ENCODE measurements at places on chromosomes 5 and 9. TPM values are rescaled to one million over a fixed set of nuclear protein-coding genes. Genes with fewer than 3 reads are reported as not detected.

DNA sequence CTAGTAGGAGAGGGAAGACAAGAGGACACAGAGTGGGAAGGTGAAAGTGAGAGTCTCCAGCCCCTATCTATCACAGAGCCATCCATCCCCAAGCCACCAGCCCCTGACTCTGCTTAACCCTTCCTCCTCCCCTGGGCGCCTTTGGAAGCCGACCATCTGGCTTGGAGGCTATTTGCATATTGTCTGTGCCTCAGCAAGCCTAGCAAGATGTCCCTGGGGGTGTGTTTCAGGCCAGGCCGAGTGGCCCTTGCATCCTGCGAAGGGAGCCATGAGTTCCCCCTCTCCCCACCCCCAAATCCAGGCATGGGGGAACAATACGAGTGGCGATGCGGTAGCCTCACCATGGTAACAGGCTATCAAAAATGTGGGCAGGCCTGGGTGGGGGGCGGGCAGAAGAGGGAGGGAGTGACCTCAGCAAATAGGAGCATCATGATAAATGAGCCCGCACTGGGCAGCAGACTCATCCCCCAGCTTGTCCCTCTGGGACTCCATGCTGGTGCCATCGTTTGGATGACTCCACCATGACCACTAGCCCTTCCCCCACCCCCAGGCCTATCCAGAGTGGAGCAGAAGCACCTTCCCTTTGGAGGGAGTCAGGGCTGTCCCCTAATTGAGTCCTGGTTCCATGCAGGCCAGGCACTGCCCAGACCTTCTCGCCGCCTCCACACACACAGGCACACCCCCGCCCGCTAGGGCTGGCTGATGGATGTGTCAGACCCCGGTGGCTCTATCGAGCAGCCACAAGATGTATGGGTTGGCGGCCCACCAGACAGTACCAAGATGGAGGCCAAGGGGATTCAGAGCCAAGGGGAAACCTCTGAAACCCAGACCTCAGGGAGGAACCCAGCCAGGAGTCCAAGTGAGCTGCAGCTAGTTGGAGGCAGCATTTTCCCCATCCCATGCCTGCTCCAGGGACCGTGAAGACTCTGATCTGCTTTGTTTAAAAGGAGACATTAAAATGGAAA, 14.6 kb downstream of the URM1 start:
- no peak for DNase-seq

The NEUROG1 gene
- not detected for total RNA-seq

DNA sequence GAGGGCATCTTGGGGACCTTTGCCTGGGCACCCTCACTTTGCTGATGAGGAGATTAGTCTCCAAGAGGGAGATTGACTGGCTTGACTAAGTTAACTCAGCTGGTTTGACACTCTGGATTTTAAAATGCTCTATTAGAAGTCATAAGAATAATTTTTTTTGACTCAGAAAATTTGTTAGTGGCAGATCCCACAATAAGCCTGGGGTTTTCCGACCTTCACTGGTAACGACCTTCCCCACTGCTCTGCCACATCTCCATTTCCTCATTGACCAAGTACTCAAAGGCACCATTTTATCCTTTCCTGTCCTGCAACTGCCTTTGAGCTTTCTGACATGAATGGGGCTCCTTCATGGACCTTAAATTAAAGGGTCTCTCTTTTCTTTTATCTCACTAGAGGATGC, 67.0 kb downstream of the ARHGEF28 start:
- DNase-seq, result no peak

DNA sequence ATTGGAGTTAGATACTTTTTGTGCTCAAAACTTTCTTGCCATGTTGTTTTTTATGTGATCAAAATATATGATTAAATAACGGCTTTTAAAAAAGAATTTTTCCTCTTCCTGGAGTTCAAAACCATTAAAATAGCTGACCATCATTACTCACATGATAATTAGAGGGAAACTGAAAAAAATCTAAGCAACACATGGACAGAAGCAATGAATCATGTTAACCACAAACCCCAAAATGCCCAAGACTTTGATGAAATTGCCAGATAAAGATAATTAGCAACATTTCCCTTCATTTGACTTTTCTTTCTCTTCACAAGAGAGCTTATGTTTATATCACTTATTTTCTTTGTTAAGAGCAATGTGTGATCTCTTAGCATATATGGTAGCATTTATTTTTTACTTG, 1294.2 kb downstream of the EFNA5 start:
- no peak for DNase-seq

- DNase-seq, result no peak
These were observed 928 bp upstream of the PCDHGC4 start for GRCh38 chr5:141483902-141484301.

DNA sequence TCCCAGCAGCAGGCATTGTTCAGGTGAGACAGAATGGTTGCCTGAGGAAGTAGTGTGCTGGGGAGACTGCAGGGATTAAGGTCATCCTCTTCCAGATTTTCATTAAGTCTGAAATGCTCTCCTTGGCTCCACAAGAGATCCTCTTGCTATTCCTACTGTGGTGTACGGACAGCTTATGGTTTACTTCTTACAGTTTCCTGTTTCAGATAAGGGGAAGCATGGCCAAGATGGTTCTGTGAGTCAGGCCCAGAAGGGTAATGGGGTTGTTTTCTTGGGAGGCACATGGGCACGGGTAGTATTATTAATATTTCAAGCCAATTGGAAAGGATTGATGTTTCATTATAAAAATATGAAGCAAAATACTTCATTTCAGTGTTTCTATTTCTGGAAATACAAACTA, 42.9 kb downstream of the GLRX start:
- no peak for DNase-seq

- DNase-seq, result no peak
These were observed 184.7 kb downstream of the HSPA4 start for GRCh38 chr5:133236541-133236951.

DNA sequence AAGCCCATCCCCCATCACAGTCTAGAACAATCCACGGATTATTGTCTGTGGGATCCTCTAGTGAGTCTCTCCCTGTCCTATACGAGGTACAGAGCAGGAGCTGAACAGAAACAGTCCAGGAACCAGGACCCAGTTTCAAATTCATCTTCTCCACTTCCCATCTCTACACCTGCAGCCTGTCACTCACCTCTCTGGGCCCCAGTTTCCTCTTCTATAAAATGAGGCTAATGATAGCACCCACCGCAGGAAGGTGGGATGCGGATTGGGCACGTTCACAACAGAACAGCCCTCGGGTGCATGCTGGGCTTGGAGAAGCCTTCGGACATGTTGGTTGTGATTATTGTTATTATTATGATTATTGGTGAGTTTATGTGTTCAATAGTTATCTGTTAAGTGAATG, 78.5 kb downstream of the ANKRD33B start:
- DNase-seq, result no peak

The TAF11L3 gene
- total RNA-seq, result not detected

- no peak for DNase-seq
These were observed 7.6 kb downstream of the ITK start for GRCh38 chr5:157188270-157188669.

DNA sequence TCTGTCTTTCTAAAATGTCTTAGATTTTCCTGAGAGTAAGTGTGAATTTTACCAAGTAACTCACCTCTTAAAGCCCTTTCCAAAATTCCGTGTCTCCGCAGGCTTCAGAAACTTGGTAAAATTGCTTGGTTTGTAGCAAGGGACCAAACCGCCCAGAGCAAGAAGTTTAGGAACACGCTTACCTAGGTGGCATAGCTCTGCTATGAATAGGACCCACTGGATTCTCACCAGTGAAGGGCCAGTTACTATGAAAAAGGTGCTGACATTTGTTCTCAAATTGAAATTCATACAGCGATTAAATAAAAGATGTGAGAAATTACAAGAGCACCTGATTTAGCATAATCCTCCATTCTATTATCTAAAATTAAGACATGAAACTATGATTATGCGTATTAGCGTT, 6.7 kb downstream of the NME5 start:
- no peak for DNase-seq

GRCh38 chr5:114252226-114252625, 109.6 kb upstream of the KCNN2 start:
- DNase-seq, result no peak

- DNase-seq, result no peak
These were observed 227.0 kb downstream of the DRD1 start for GRCh38 chr5:175216991-175217390.

The MYMK gene
- not detected for total RNA-seq

GRCh38 chr5:54692631-54693030, 175.1 kb downstream of the SNX18 start:
- no peak for DNase-seq

- DNase-seq, result no peak
These were observed 147.4 kb upstream of the LRRTM2 start for GRCh38 chr5:139022528-139022927.

- no peak for DNase-seq
These were observed 124.3 kb downstream of the SUSD1 start for GRCh38 chr9:112050544-112051475.

DNA sequence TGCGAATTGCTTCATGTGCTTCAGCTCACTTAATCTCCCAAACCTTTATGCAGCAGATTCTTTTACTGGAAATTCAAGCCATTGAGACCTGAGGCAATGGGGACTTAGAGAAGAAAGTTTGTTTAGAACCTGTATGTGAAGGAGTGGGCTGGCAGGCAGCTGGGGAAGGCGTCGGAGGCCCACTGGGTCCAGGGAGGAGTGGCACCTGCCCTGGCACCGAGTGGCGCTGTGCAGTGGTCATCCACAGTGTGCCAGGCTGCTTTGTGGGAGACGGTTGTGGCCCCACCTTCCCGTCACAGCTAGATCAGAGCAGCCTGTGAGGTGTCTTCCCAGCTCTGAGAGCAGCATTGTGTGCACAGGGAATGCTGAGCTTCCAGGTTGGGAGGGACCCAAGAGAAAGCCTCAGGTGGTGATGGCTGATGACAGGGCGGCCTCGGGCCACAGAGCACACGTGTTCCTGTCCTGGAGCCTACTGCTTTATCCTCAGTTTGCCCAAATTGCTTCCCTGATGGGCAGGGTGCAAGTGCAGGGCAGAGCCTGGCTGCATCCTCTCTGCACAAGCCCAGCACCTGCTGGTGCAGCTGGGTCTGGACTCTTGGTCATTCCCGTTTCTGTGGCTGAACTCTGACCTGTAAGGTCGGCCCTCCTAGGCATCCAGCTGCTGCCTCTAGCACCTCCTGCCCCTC, 175.2 kb downstream of the CACNA1B start:
- no peak for DNase-seq

DNA sequence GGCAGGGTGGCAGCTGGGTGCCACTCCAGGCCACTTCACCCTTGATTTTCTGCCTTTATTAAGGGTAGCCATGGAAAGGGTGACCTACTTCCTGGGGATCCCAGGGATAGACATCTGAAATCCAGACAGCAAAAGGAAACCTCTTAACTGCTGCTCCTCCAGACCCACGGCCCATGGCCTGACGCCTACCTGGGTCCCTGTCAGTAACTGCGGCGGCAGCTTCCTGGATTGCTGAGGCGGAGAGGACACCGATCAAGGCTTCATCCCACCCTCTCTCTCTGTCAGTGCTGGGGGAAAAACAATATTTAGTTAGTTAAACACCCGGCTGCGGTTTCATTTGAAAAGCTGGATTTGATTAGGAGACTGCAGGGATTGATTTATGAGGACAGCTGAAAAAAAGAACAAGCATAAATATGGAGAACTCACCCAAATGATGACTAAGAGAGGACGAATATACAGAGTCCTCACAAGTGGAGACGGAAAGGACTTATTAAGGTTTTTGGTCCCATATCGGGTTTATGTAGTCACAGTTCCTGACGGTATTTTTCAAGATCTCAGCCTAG, 158.7 kb upstream of the KLF4 start:
- no peak for DNase-seq

GRCh38 chr9:84357275-84357674, 16.7 kb upstream of the SLC28A3 start:
- no peak for DNase-seq

DNA sequence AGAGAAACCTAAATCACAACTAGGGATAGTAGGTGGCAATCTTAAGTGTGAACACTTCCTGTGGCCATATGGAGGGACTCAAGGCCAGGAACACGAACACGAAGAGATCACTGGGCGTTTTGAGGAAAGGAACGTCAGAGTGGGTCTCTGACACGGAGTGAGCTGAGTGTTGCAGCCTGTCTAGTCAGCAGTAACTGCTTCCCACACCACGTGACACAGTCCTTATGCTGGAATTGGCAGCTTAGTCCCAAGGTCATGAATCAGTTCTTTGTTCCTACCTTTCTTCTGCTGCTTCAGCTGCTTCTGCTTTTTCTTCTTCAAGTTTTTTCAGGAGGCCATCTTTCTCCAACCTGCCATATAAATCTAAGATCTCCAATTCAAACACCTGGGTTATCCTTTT, 18.2 kb downstream of the SPACA9 start:
- no peak for DNase-seq

The PKN3 gene
- 6.3 TPM for total RNA-seq

- no peak for DNase-seq
These were observed 6.5 kb downstream of the ADAMTS13 start for GRCh38 chr9:133428617-133429101.

The ANKRD20A1 gene
- 1.5 TPM for total RNA-seq

The WHRN gene
- total RNA-seq, result 0.80 TPM

GRCh38 chr9:91676046-91676445, 252.4 kb upstream of the NFIL3 start:
- no peak for DNase-seq

DNA sequence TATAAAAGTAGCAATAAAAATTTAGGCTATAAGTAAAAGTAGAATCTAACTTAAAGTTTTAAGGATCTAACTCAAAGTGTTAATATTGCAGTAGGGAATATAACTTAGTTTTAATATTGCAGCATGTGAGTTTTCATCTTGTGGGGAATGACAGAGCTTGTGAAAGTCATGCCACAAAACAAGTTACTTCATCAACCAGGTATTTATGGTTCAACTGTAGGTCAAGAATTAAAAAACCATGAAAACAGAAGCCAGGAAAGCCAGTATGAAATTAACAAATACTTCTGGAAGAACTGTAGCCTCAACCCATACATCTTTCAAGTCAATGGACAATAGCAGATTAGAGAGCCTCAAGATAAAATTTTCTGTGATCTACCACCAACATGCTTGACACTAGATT, 19.0 kb downstream of the HMGCS1 start:
- DNase-seq, result no peak

GRCh38 chr9:95461448-95462248, 55.1 kb downstream of the PTCH1 start:
- DNase-seq, result no peak

- DNase-seq, result no peak
These were observed 57.8 kb upstream of the GNE start for GRCh38 chr9:36316049-36316448.

The PRDM9 gene
- total RNA-seq, result not detected

DNA sequence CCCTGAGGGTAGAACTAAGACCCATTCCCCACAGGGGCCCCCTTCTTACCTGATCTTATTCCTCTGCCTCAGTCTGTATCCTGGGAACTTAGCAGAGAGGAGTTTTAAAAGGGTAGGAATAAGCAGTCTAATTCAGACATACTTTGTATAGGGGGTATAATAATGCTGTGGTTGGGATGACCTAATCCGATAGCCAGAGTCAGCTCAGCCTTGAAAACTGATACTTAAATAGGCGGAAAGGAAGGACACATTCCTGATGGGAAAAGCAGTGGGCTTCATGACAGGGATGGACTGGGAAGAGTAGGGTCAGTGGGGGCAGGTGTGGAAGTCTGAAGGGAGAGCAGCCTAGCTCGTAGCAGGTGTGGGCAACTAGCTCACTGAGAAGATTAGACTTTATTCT, 52.2 kb upstream of the TESK1 start:
- DNase-seq, result no peak

The NTRK2 gene
- total RNA-seq, result 3.8 TPM

The FOXI1 gene
- total RNA-seq, result not detected

The DNAH5 gene
- 0.14 TPM for total RNA-seq

The TIMD4 gene
- total RNA-seq, result not detected

The IARS1 gene
- 54.2 TPM for total RNA-seq

All from left ventricle myocardium inferior (tissue), 1 donor.